ENCODE measurements at places on chromosomes 6 and 20.
A peak's percentile ranks its signal among the peaks of the same experiment; 100 is the strongest.

DNA sequence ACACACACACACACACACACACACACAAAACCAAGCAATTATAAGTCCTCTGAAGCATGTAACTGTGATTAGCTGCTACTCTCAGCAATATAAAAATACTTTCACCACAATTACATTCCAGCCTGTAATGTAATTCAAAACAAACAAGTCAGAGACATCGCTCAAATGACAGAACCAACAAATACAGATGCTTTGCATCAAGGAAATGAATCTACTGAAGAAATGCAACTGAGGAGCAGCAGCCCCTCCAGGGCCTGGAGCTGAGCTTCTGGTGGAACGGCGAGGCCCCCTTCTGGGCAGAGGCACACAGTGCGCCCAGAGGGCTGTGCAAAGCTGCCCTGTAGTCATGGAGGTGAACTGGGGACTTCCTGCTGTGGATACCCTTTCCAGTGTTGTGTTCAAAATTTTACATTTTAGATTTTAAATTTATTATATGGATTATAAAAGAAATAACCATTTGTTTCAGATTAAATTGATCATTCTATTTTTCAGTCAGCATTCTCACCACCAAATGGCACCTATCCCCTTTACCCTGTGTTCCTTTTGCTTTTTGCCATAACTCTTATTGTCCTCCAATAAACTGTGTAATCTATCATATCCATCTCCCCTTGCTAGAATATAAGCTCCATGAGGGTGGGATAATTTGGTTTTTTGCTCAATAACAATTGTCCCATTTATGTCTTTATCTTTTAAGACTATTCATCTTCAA, 23.2 kb downstream of the ADAT2 start:
- DNase-seq = peak; percentile 76

GRCh38 chr6:97876711-97877110, 593.7 kb upstream of the MMS22L start:
- DNase-seq = no peak

GRCh38 chr20:16747291-16747811, 807 bp upstream of the OTOR start:
- DNase-seq = peak; percentile 17

DNA sequence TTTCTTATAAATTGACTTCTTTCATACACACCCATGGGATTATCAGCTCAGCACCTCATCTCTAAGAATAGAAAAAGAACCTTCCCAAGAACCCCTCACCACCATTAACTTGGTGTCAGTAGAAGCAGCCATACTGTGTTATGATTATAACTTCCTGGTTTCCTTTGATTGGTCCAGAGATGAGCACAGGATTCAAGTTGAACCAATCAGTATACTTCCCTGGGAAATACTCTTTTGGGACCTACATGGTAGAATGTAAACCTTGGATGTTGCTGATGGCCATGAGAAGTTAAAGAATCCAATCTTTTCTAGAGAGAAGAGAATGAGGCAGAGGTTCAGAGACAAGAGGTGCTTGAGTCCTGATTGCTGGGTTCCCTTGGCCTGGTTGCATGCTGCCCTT, 190.8 kb downstream of the BMP7 start:
- no peak for DNase-seq

- no peak for DNase-seq
Observed at GRCh38 chr20:25685276-25686080, 11.2 kb downstream of the ZNF337 start.

DNA sequence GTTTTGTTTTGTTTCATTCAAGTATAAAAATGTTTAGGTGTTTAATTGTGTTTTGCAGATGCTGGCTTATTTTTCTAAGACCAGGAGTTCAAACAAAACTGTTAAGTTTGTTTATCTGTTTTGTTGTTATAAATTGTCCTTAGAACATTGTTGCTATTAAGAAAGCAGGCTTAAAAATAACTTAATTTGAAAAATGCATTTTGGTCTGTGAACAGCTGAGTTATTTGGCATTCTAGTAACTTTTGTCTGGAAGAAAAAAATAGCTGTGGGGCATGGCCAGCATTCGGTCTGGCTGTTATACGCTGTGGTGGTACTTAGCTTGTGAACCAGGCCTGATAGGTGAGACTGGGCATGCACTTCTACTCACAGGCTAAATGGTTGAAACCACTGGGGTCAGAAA, 37.8 kb downstream of the SLX4IP start:
- no peak for DNase-seq

DNA sequence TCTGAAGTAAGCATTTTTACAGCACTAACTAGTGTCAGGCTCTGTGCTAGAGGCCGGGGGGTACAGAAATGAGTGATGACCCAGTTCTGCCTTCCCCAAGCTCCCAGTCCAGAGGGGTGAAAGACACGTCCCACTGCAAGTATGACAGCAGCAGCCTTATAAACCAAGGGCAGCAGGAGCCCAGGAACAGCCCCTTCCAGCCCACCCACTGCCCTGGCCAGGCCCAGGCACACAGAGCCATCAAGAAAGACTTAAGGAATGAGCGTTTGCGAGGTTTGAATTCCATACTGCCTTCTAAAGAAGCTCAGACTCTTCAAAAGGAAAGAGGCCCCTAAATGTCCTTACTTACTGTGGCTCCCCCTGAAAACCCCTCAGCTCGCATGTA, 10.0 kb downstream of the TRERF1 start:
- no peak for DNase-seq

DNA sequence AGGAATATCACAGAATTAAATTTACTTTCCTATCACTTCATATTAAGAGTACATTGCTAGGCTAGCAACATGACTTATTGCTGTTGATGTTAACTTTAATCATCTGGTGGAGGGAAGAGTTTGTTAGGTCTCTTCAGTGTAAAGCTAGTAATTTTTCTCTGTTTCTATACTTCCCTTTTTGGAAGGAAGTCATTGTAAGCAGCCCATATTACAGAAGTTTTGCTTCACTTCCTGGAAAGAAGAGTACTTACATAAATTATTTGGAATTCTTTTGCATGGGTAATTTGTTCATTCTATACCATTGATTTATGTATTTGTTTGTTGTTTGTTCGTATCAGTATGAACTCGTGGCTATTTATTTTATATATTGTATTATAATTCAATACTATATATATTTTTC, 405.2 kb downstream of the RFPL4B start:
- no peak for DNase-seq

- no peak for DNase-seq
Observed at GRCh38 chr20:61300709-61301108, 48.6 kb downstream of the CDH4 start.

DNA sequence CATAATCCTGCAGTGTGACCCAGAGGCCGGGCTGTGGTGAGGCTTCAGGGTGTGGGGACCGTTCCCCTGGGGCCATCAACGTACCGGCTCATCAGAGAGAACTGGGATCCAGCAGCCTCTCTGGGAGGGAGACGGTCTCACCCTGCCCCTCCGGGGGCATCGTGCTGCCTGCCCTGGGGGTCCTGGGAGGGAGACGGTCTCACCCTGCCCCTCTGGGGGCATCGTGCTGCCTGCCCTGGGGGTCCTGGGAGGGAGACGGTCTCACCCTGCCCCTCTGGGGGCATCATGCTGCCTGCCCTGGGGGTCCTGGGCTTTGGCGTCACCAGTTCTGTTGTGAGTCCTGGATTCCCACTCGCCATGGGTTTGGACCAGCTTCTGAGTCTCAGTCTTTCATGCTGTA, 17.1 kb downstream of the SMOC2 start:
- DNase-seq = no peak

- DNase-seq = no peak
Observed at GRCh38 chr6:56406276-56407269, 159.2 kb upstream of the COL21A1 start.

DNA sequence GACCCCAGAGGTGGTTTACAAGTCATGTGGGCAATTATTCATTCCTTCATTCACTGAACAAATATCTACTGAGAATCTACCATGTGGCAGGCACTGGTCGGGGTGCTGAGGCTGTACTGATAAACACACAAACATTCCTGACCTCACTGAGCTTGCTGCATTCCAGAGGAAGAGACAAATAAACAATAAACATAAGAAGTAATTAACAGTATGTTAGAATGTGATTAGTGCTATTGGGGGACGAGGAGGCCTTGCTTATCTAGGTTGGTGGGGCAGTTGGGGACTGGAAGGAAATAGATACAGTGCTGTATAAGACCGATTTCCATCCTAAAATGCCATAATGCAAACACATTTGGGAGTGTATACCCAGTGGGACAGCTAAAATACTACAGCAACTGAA, 44.1 kb downstream of the MAK start:
- DNase-seq = no peak

DNA sequence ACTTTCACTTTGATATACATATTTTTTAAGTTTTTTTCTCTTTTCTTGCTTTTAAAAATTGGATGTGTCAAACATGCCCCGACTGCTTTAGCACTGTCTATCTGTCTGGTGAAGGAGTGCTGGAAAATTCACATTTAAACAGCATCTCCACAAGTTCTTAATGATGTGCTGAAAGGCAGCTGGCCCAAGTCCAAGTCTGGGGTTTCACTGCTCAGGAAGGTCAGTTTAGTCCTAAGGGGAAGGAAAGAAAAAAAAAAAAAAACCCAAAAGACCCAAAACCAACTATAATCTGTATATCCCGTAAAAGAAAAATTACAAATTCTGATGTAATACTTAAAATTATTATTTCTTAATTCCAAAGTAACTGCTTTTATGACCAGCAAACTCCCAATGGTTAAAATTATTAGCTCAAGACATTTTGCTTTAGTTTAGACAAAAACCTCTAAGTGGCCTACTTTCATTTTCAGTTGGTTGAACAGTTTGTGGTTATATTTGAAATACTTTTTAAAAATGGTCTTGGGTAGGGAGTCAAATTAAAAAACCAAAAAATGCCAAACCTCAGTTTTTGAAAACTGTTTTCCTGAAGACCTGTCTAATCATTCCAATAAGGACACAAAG, 79.5 kb upstream of the PREP start:
- no peak for DNase-seq

- no peak for DNase-seq
Observed at GRCh38 chr6:35094183-35094582, 47.0 kb downstream of the TCP11 start.

DNA sequence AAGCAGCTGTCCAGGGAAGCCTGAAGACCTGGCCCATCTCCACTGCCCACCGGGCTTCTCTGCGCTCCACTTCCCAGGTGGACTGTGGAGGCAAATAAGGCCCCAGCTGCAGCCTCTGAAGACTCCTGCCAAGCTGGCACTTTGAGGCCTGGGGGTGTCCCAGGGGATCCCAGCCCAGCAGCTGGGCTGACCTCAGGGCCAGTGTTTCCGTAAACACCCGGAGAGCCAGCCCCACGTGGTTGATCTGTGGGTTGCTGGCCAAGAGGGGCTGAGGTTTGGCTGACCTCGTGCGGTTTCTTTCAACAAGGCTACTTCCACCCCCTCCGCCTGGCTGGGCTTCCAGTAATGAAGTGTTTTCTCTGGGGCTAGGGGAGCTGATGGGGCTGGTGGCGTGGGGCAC, 12.4 kb upstream of the CCN5 start:
- no peak for DNase-seq

GRCh38 chr20:54608039-54608745, 132.8 kb downstream of the DOK5 start:
- DNase-seq = no peak

- no peak for DNase-seq
Observed at GRCh38 chr6:69280858-69281257, 516.0 kb downstream of the LMBRD1 start.

GRCh38 chr20:58389968-58390658, 1.1 kb downstream of the VAPB start:
- DNase-seq = no peak

GRCh38 chr6:226516-227073, 65.7 kb upstream of the DUSP22 start:
- DNase-seq = no peak

- no peak for DNase-seq
Observed at GRCh38 chr6:148389917-148390316, 47.3 kb downstream of the SASH1 start.

DNA sequence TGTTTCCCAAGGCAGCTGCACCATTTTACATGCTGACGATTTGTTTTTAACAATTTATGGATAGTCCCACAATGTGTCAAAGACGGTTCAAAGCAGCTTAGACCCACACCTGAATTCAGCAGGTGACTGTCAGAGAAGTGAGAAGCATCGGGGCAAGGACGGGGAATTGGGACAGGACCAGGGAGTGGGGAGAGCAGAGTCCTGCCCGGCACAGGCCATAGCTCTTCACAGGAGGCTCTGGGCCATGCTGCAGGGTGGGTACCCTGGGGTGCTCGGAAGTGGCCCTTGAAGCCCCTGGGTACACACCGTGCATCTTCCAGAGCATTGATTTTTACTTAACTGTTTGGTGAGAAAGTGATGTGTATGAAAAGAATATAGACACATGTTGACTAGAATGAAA, 33.2 kb upstream of the PHACTR3 start:
- DNase-seq = no peak

- DNase-seq = no peak
Observed at GRCh38 chr6:155125906-155126305, 130.8 kb downstream of the TIAM2 start.

GRCh38 chr20:2449386-2449785, 21.2 kb downstream of the SNRPB start:
- DNase-seq = no peak

DNA sequence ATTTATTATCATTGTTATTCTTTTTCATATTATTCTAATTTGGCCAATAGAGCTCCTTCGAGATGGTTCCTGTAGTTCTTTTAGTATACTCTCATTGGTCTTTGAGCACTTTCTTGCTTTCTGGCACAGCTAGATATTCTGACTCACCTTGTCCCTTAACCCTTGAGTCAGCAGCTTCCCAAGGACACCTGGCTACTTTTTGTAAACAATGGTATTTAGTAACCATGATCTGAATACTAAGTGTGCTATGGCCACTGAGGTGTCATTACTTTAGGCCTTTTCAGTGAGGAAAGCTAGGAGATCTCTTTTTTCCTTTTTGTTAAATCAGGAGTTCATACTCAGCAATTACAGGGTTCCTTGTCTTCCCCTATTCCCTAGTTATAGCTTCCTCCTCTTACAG, 126.5 kb upstream of the CITED2 start:
- DNase-seq = no peak

DNA sequence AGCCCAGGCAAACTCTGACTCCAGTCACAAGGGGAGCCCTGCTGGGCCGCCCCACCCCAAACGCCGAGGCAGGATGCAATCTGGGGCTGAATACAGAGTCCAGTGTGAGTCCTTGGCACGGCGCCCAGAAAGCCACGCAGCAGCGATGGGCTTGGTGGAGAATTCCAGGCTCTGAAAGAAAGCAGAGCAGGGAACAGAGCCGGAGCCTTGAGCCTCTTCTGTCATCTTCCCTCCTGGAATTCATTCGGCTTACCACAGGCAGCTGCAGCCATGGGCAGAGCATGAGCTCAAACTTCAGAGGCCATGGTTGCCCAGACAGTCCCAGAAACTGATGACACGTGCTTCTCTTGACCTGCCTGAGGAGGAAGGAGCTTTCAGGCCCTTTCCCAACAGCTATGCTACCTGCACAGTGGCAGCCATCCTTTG, 441.1 kb upstream of the JARID2 start:
- peak; percentile 21 for DNase-seq

GRCh38 chr6:4055420-4056041, 23.4 kb downstream of the FAM217A start:
- no peak for DNase-seq
